ENCODE measurements at places on chromosomes 6 and 20.

DNA sequence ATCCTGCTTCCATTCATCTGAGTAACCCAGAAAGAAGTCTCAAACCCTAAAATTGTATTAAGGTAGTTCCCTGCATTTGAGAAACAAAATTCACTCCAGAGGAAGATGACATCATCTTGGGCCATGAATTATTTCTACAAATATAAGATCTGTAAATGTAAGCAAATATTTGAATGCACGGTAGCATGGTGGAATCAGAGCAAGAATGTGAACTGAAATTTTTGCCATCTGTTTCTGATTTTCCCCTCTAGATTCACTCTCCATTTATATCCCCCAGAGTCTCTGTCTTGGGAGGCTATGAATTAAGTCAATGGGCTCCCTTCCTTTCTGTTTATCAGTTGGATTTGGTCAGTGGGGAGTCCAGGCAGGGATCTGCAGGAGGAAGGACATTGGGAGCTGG, 5.8 kb upstream of the MAP3K5 start:
- no peak for DNase-seq

- no peak for DNase-seq
Observed at GRCh38 chr6:149924933-149925252, 2.0 kb upstream of the RAET1G start.

- no peak for DNase-seq
Observed at GRCh38 chr6:25558155-25558817, 93.7 kb upstream of the SCGN start.

DNA sequence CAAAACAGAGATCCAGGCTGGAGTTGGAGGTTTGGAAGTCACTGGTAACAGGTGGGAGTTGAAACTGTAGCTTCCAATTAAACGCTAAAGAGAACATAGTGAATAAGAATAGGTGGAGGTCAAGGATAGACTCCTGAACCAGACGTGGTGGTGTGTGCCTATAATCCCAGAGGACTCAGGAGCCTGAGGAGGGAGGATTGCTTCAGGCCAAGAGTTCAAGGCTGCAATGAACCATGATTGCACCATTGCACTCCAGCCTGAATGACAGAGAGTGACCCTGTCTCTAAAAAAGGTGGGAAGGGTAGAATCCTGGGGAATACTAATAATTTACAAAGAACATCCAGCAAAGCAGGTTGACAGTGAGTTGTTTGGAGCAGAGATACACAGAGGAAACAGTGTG, 13.6 kb downstream of the NRSN1 start:
- DNase-seq: no peak

GRCh38 chr6:3806169-3806922, 42.8 kb upstream of the FAM50B start:
- no peak for DNase-seq

DNA sequence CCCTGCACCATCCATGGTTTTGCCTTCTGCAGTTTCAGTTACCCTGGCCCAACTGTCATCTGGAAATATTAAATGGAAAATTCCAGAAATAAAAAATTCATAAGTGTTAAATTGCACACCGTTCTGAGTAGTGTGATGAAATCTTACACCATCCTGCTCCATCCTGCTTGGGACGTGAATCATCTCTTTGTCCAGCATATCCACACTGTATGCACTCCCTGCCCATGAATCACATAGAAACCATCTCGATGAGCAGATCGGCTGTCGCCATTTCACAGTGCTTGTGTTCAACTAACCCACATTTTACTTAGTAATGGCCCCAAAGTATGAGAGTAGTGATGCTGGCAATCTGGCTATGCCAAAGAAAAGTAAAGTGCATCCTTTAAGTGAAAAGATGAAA, 105.9 kb upstream of the ID4 start:
- DNase-seq: no peak

GRCh38 chr20:50009521-50010454, 27.0 kb downstream of the SNAI1 start:
- no peak for DNase-seq

DNA sequence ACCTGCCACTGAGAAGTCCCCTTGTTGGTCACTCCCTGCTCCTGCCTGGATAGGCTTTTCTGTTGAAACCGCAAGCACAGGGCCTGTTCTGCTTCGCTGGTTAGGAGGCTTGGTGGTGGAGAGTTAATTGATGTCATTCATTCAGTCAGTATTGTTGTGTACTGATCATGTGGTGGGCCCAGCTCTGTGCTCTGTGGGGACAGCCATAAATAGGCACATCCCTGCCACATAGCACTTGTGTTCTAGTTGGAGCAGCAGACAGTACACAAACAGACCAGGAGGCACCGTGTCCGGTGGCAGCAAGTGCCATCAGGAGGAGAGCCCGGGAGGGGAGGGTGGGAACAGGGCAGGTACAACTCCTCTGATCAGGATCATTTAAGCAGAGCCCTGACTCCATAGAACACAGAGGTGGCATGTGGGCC, 155.2 kb upstream of the INSM1 start:
- DNase-seq: no peak

DNA sequence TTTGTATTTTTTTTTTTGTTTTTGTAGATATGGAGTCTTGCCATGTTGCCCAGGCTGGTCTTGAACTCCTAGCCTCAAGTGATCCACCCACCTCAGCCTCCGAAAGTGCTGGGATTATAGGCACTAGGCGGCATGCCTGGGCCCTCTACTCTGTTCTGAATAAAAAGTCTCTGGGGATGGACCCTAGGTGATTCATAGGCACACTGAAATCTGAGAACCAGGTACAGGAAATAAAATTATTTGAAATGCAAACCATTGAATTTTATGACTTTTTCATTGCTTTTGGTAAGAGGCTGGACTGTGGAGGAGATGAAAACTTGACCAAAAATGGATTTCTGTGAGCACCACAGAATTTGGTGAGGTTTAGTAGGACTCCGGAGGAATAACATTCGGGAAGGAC, 117.5 kb downstream of the PRIM2 start:
- no peak for DNase-seq

DNA sequence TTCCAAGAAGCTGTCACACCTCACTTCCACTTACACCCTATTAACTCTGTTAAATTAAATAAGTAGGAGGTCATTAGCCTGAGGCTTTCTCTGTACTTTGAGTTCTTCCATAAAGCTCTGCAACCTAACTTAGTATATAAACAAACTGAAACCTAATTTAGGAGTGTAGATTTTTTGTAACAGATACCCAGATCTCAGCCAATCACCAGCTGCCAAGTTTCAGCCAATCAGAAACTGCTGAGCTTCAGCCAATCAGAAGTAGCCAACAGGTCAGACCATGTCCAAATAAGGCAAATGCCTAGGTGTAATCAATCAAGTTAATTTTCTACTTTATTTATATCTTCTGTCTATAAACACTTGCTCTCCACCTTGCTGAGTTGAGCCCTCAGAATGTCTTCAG, 142.7 kb upstream of the SULF2 start:
- DNase-seq: no peak

DNA sequence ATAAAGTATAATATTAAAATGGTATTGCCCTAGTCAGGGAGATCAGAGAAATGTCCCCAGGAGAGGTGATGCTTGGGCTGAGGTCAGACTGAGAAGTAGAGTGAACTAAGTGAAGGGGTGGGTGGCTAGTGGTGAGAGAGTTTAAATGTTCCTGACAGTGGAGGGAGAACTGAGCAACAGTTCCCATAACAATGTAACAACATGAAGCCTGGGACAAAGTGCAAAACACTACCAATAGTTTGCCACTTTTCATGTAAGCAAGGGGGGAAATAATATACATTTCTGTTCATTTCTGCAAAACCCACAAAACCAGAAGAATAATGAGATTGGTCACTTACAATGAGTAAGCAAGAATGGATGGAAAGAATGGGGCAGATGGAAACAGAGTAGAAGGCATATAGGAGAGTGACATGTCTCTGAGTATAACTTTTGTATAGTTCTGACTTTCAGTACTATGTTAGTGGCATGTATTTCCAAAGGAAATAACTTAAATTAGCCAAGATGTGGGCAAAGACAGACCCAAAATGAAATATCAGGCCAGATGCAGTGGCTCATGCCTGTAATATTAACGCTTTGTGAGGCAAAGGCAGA, 13.3 kb upstream of the FAXC start:
- DNase-seq: no peak

DNA sequence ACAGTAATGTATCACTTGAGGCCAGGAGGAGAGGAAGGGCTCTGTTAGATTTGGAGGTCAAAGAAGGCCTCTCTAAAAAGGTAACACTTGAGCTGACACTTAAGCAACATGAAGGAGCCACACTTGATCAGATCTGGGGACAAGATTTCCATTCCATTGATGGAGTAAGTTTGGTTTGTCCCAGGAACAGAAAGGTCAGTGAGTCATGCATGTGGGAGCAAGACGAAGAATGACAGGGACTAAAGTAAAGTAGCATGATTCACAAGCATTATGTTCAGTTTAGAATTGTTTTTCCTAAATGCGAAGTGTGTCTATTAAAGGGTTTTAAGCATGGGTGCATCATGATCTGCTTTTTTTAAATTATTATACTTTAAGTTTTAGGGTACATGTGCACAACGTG, 47.4 kb downstream of the COL21A1 start:
- DNase-seq: no peak

DNA sequence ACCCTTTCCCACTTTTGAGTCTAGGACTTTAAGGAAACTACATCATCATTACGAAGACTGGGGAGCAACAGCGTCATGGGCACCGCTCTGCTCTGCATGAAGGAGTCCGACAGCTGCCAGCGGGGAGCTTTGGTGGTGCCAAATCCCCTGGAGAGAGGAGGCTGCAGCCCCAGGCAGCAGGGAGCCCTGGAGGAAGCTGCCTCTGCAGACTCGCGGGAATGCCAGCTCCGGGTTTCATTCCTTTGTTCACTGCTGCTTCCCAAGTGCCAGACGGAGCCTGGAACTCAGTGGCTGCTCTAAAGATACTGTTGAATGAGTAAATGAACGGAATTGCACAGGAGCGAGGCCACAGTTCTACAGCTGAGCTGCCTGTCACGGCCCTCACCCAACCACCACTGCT, 196.5 kb upstream of the THBS2 start:
- no peak for DNase-seq

GRCh38 chr20:51450221-51450712, 92.3 kb downstream of the NFATC2 start:
- DNase-seq: no peak

DNA sequence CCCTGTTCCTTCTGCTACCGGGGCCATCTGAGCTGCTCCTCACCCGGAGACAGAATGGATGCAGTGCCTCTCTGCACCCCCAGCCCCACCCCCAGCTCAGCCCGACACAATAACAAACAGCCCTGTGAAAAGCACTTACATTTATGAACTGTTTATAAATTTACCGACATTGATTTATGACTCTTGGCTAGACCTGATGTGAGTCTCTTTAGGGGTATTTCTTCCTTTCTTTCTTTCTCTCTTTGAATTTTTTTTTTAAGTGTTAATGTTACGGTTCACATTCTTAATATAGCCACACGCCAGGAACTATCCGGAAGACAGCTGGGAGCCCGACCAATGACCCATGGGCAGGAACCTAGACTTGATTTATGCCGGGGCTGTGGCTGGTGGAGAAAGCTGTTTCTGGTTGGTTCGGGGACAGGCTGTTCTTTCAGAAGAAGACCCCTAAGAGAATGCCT, 266.3 kb downstream of the CDC5L start:
- no peak for DNase-seq

DNA sequence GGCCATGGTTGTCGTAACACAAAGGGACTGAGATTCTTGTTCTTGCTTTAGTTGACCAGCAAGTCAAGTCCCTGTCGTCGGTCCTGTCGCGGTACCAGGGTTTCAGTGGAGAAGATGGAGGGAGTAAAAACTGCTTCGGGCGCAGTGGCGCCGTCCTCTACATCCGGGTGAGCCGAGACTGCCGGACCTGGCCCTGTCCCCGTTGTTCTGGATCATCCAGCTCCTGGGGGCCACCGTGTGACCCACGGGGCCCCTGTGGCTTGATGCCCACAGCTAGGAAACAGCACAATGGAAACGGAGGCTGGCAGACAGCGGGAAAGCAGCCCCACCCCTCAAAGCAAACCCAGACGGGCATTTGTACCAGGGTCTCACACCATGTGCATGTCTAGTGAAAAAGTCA, 15.0 kb downstream of the MTG2 start:
- DNase-seq: no peak

DNA sequence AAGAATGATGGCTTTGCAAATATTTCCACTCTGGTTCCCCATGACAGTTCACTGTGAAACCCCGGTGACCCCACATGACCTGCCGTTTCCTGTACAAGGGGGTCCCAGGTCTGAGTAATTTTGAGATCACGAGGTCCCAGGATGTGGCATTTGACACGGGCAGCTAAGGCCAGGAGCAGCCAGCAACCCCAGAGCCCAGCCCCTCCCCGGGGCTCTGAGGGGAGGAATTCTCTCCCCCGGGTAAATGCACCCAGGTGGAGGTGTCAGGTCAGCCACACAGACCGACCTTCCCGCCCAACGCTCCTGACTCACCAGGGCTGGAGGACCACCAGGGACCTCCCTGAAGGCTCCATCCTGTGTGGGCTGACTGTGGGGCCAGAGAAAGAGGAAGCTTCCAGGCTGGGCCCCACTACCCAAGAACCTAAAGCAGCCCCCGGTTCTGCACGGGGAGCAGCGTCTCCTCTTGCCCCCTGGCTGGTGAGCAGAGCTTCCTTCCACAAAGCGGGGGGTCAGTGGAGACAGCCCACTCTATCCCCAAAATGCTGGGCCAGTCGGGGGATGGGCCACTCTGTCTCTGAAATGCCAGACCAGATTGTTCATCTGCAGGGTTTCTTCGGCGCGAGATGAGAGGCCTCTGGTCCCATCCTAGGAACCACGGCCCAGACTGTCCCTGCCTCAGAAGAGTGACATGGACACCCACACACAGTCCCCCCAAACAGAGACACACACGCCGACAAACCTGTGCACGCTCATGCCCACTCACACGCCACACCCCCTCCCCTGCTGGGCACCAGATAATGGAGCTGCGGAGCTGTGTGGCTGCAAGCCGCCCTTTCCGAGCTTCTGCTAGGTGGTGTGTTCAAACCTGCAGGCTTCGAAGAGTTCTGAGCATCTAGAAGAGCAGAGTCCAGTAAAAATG, 23.4 kb upstream of the SLCO4A1 start:
- DNase-seq: no peak

- DNase-seq: no peak
Observed at GRCh38 chr20:40282541-40282940, 406.5 kb downstream of the MAFB start.

GRCh38 chr6:124090491-124090890, 286.8 kb downstream of the NKAIN2 start:
- DNase-seq: no peak

DNA sequence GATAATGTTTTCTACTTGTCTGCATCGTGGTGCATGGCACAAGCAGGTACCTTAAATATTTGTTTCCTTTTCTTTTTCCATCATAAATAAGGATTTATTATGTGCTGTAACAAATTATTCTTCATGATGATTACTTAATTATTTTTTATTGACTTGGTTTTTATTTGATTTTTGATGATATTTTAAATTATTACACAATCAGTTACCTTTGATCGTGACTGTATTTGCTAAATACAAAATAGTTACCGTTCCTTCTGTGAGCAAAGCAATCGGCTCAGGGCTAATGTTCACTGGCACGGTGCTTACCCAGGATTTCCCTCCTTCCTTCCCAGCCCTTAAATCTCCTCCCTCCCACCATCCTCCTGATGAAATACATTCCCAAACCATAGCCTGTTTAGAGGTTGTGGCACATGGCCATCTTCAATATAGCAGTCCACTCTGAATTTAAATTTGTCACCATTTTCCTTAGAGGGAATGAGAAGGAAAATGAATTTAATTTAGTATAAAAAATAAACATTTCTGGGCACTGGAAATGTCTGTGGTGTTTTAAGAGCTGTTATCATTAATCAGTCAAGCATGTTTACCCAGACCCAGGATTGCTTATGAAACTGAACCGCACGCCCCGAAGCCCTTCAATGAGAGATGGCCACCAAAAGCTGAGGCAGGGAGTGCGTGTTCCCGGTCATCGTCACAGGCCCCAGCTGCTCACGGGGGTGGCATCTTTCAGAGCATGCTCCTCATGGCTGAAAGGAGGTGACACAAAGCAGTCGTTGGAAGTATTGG, 23.0 kb upstream of the EXOC2 start:
- no peak for DNase-seq
